ENCODE measurements at places on chromosomes 3 and 15.

GRCh38 chr3:172038798-172039435, 461 bp upstream of the FNDC3B start:
- DNase-seq: no peak

DNA sequence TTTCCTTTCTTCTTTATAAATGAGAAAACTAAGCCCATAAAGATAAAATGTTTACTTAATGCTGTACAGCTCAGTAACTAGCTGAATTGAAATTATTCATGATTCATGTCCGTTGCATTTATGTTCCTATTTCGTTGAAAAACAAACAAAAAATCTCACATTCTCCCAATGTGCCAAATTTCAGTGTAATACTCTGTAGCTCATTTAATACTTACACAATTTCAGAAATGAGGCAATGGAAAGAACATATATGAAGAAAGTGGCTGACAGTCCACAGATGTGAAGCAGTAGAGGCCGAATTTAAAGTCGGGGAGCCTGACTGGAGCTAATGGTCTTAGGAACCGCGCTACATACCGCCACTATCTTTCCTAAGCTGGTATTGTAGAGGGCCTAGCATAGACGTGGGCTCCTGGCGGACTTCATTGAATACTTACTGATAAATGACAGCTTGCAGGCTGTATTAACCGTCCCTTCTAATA, 651 bp downstream of the PLSCR2 start:
- DNase-seq: no peak

- DNase-seq: peak; percentile 42
Observed at GRCh38 chr15:63054281-63054683, 11.7 kb downstream of the TPM1 start.

GRCh38 chr15:61459785-61460707, 230.9 kb upstream of the RORA start:
- DNase-seq: no peak

GRCh38 chr15:80191897-80192595, 39.2 kb downstream of the FAH start:
- no peak for DNase-seq

DNA sequence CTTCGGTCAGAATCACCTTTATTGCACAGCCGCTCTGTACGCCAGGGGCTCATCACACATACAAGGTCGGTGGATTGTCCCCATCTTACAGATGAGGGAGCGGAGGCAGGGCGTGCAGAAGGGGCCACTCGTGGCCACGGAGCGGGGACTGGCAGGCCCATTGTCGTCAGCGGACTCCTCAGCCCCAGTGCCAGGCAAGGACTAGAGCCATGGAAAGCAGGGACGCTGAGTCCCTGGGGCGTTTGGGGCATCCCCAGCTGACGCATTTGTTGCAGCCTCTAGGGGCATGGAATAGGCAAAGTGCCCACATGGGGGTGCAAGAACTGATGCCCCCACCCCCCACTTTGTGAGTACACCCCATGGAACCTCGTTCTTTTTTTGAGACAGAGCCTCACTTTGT, 29.8 kb upstream of the FURIN start:
- no peak for DNase-seq

- peak; percentile 24 for DNase-seq
Observed at GRCh38 chr3:37944391-37944842, 46.2 kb upstream of the VILL start.

DNA sequence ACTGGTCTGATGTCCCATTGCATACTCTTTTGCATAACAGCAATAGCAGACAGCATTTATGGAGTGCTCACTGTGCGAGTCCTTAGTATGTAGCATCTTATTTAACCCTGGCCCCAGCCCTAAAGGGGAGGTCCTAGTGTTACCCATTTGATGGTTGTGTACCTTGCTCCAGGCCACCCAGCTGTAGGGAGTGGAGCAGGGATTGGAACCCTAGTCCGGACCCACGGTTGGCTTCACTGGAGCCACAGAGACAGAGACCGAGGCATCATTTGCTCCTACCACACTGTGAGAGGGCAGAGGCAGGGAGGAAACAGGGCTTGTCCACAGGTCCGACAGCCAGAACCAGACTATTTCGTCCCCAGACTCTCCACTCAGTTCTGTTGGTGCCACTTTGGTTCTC, 16.0 kb upstream of the TSEN2 start:
- no peak for DNase-seq

- no peak for DNase-seq
Observed at GRCh38 chr15:101272584-101272983, 4.7 kb downstream of the SELENOS start.

GRCh38 chr15:100311154-100311625, 30.6 kb downstream of the ADAMTS17 start:
- no peak for DNase-seq

DNA sequence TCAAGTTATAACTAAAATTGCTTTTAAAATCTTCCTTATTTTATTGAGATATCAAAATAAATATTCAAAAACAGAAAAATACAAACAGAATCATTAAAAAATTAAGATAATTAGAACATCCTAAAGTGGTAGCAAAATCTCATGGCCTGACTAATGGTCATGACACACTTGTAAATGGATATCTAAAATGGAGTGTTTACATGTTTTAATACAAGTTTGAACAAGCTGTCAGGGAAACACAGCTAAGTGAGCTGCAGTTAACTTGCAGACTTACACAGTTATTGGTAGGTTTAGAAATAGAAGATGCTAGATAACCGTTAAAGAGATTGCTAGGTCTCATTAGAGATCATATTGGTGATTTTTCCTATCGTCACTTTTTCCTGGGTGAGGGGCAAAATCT, 242.3 kb downstream of the LPP start:
- DNase-seq: no peak

- DNase-seq: no peak
Observed at GRCh38 chr3:66454464-66454859, 46.4 kb downstream of the LRIG1 start.

- no peak for DNase-seq
Observed at GRCh38 chr15:87656372-87656771, 600.2 kb downstream of the NTRK3 start.

- no peak for DNase-seq
Observed at GRCh38 chr15:97759363-97759762, 201.1 kb upstream of the ARRDC4 start.

- DNase-seq: no peak
Observed at GRCh38 chr3:24605511-24606028, 110.9 kb upstream of the THRB start.

DNA sequence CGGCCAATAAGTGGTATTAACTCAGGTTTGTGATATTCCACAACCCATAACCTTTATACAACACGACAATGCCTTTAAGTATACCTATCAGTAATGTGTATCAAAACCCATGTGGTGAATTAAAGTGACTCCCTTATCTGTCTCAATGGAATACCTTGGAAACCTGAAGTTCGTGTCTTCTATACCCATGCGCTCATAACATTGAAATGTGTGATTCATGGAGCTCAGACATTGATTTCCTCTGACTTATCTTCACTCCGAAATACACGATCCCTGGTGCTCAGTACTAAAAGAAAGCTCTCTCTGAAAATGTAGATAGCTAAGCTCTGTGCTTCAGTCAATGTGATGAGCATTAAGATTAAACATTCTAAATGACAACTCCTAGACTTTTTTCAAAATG, 140.3 kb downstream of the TBC1D5 start:
- peak; percentile 6 for DNase-seq

GRCh38 chr3:9173445-9173844, 76.0 kb downstream of the SRGAP3 start:
- DNase-seq: no peak

- no peak for DNase-seq
Observed at GRCh38 chr3:187828579-187829452, 83.5 kb upstream of the BCL6 start.

GRCh38 chr15:55247311-55247710, 42.3 kb downstream of the RAB27A start:
- no peak for DNase-seq
